ENCODE measurements at places on chromosomes 1 and 21.

- no peak for DNase-seq
Measured at GRCh38 chr21:37338671-37339551, 27.7 kb upstream of the DYRK1A start.

DNA sequence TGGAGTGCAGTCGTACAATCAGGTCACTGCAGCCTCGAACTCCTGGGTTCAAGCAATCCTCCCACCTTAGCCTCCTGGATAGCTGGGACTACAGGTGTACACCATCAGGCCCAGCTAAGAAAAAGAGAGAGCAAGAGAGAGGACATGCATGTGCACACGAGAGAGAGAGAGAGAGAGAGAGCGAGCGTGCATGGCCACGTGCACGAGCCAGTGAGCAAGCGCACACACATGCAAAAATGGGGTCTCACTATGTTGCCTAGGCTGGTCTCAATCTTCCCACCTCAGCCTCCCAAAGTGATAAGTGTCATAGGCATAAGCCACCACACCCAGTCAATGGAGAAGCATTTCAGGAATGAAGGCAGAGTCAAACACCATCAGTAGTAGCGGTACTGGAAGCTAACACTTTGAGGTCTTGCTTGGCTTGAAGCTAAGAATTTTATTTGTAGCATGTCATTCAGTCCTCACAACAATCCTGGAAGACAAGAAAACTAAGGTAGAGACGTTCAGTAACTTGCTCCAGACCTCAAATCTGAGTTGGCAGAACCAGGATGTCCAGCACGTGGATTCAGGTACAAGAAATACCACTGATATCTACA lies 14.5 kb downstream of the GNB1 start:
- DNase-seq = no peak

DNA sequence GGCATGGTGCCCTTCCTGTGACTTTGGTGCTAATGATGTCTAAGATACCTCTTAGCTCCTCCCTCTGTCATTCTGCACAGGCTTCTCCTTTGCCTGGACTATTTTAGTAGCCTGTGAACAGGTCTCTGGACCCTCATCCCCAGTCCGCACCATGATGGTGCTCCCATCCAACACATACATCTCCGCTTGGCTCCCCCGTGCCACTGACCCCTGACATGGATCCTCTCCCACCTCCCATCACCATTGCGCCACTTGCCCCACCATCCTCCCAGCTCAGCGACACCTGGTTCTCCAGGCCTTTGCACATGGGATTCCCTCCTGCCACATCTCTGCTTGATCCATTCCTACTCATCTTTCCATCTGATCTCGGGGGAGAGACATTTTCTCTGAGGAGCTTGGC lies 33.9 kb downstream of the RUNX3 start:
- no peak for DNase-seq

DNA sequence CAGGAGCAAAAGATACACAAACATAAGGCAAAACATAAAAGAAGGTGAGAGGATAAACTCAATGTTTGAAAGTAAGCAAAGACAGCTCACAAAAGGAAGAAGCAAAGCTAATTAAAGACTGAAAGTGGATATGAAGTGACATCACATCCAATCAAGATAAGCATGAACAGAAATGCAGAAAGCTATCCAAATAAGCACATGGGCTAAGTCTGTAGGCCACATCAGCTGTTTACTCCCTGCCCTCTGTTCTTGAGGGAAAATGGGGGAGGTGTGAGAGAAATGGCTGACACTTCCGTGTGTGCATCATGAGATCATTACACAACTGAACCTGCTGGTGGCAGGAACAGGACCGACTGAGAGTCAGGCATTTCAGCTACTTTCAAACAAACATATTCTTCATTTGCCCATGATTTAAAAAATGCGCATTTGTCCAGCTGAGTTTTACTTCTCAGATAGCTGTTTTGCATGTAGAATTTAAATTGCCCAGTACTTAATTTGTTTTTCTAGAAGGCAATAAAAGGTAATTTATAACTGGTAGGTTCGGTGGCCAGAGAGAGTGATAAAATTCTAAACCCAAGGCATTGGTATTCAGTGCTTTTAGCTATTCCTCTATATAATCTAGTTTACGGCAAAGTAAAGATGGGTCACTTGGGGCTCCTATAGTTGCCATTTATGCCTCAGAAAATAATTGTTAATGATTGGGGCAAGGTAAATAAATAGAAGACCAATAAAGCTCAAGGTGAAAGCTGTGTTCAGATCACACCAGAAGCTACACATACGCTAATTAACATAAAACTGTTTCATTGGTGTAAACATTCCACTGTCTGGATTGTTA lies 27.2 kb upstream of the MAN1A2 start:
- DNase-seq = no peak

- DNase-seq = no peak
Measured at GRCh38 chr1:32338637-32339145, 2.7 kb upstream of the MARCKSL1 start.

DNA sequence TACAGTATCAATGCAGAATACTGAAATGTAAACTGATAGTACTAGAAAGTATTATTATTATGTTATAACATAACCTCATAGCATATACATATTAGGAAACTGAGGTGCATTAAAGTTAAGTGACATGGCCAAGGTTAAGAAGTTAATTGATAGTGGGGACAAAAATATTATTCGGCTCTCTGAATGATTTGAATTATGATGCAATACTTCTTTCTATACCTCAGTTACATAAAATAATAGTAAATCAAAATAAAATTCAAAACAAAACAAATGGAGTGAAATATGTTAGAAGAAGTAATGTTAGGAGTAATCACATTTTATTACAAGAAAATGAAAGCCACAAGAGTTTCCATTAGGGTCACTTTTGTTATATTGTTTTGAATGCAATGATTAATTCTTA lies 455.2 kb downstream of the PLA2G4A start:
- DNase-seq = no peak

Data from NCI-H524 treated with DMSO at 0.1 percent for 48 hours (cell line).